Sciatic nerve (tissue), 2 donors: ENCODE measurements at places on chromosomes 4 and X. TPM values are rescaled to one million over a fixed set of nuclear protein-coding genes. Genes with fewer than 3 reads are reported as not detected.

The EFNB1 gene
- total RNA-seq, result 69.5 TPM

The ZFP42 gene
- total RNA-seq, result not detected

The PHKA1 gene
- 2.8 TPM for total RNA-seq

The CENPVL3 gene
- total RNA-seq, result not detected
